ENCODE measurements at places on chromosomes 2 and 18.

GRCh38 chr2:130846686-130847375 lies 10.1 kb downstream of the ARHGEF4 start:
- no peak for DNase-seq

- no peak for DNase-seq
These were observed 180.6 kb downstream of the CLIP4 start for GRCh38 chr2:29295845-29296244.

DNA sequence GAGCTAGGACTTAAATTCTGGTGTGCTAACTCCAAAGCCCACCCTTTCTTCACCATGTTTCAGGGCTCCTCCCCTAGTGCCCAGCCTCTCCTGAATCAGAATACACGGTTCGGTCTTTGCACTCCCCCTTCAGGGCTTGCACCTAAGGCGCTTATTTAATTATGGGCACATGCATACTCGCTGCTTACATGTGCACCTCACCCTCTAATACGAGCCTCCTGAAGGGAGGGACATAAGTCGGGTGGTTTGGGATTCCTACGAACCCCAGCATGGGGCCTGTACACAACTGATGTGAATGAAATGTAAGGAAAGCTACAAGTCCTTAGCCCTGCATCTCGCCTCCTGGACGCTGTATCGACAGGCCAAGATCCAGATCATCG lies 435 bp downstream of the IFT172 start:
- DNase-seq, result no peak

DNA sequence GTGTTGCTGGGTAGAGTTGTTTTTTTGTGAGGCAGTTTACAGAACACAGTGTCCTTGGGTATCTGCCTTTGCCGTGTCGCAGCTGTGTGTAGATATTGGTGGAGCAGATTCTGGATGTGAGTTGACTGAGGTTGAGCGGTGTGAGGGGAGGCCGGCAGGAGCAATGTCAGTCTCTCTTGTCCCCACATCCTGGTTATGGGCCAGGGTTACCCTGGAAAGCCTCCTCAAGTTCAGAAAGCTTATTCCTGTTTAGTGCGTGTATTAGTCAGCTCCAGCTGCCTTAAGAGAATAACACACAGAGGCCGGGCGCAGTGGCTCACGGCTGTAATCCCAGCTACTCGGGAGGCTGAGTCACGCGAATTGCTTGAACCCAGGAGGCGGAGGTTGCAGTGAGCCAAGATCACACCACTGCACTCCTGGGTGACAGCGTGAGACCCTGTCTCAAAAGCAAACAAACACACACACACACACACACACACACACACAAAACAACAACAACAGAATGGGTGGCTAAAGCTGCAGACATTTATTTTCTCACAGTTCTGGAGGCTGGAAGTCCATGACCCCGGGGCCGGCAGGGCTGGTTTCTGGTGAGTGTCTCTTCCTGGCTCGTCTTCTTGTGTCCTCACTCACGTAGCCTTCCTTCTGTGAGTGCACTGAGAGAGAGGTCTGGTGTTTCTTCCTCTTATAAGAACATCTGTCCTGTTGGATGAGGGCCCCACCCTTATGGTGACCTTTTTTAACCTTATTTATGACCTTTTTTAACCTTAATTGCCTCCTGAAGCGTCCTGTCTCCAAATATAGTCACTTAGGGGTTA lies 5.1 kb downstream of the NCK2 start:
- no peak for DNase-seq

GRCh38 chr2:10382354-10383061 lies 65.6 kb downstream of the ODC1 start:
- DNase-seq, result no peak

- DNase-seq, result no peak
These were observed 3.3 kb downstream of the KLHL30 start for GRCh38 chr2:238141541-238142318.

DNA sequence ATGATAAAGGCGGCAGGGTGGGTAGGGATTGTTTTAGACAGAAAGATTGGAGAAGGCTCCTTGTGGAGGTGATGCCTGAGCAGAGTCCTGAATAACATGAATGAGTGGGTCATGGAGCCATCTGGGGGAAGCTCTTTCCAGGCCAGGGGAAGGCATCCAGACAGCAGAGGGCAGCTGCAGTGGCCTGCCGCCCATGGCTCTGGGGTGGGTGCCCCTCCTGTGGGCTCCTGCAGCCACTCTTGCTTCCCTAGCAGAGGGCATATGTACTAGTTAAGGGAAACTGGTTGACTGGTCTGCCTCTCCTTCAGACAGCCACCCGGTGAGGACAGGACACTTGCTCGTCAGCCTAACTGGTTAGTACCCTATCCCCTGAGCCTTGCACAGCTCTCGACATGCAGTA lies 46.5 kb upstream of the SLC1A4 start:
- no peak for DNase-seq

DNA sequence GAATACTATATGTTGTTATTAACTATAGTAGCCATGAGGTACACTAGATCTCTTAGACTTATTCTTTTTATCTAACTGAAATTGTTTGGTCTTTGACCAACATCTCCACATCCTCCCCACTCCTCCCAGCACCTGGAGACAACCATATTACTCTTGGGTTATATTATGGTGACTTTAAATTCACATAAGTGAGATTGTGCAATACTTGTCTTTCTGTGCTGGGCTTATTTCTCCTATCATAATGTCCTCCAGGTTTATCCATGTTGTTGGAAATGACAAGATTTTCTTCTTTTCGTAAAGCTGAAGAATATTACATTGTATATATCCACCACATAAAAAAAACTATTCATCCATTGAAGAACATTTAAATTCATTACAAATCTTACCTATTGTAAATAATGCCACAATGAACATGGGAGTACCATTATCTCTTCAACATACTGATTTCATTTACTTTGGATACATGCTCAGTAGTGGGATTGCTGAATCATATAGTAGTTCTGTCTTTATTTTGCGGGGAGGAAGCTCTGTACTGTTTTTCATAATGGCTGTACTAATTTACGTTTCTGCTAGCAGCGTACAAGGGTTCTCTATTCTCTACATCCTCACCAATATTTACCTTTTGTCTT lies 159.2 kb upstream of the SCN7A start:
- no peak for DNase-seq

- no peak for DNase-seq
These were observed 2.2 kb downstream of the ELAC1 start for GRCh38 chr18:50970006-50970405.

DNA sequence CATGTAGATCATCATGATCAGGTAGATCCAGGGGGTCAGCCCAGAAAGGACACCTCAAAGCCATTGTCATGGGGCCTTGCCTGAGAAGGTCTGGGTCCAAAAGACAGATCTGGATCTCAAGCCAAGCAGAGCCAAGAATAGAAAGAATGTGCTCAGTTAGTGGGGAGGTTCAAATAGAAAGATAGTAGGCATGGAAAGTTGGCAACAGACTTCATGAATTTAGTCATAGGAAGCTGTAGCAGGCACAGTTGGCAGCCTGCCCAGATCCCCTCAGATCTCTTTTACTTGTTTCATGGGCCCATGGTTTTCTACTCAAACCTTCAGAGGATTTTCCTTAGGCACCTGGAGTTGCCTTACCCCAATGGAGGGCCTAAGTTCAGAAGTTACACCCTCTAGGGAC lies 767.0 kb downstream of the SLC4A3 start:
- no peak for DNase-seq

GRCh38 chr18:1252534-1252933 lies 347.9 kb downstream of the ADCYAP1 start:
- no peak for DNase-seq

- no peak for DNase-seq
These were observed 182.8 kb upstream of the CRIM1 start for GRCh38 chr2:36172824-36173223.

DNA sequence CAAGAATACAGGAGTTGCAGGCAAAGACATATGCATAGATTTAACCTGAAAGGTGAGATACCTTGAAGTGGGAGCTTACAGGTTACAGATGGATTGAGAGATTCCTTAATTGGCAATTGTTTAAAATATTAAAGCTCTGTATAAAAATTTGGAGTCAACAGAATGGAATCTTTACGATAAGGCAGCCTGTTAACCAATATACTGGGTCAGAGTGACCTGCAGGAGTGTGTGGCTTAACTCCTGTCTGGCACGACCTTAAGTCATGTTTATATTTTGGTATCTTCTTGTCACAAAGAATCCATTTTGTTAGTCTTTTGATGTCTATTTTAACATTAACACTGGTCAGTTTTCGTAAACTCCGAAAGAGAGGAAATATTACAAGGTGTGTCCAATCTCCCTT lies 1058.2 kb upstream of the CRIM1 start:
- DNase-seq, result no peak

DNA sequence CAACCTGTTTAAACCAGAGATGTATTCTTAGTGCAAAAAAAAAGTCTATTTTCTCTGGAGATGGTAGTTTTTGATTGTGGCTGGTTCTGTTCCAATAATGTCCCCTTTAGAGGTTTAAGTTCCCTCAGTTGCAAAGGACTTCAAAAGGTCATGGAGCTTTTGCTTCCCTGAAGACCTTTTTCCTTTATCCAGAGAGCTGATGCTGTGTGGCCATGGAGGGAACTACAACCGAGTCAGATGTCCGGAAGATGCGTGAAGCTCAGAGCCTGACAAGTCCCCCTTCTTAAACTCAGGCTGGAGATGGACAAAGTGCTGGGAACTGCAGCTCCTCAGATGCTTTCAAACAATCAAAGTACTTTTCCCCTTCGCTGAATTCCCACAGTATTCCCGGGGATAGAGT lies 176.1 kb downstream of the TMEM18 start:
- DNase-seq, result no peak

DNA sequence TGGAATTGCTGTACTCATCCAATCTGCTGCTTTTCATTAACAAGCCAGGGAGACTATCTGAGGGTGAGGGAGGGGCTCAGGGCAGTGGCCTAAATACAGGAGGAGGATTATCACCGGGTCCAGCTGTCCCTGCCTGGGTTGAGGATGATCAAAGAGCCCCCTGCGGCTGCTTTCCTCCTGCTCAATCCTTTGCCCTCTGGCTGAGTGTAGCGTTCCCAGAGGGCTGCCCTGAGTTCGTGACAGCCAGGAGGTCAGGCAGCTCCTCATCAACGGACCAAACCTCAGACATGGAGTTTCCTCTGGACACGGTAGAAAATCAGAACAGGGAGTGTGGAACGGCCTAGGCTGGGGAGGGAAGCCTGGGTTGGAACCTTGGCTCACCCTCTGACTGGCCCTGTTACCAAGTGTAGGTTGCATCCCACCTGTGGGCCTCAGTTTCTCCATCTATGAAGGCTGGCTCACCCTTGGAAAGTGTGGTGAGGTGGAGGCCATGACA lies 23.5 kb downstream of the CIB4 start:
- no peak for DNase-seq

- no peak for DNase-seq
These were observed 61.0 kb downstream of the TMEM163 start for GRCh38 chr2:134657650-134658250.

GRCh38 chr2:113309655-113310387 lies 31.1 kb upstream of the PAX8 start:
- DNase-seq, result no peak

DNA sequence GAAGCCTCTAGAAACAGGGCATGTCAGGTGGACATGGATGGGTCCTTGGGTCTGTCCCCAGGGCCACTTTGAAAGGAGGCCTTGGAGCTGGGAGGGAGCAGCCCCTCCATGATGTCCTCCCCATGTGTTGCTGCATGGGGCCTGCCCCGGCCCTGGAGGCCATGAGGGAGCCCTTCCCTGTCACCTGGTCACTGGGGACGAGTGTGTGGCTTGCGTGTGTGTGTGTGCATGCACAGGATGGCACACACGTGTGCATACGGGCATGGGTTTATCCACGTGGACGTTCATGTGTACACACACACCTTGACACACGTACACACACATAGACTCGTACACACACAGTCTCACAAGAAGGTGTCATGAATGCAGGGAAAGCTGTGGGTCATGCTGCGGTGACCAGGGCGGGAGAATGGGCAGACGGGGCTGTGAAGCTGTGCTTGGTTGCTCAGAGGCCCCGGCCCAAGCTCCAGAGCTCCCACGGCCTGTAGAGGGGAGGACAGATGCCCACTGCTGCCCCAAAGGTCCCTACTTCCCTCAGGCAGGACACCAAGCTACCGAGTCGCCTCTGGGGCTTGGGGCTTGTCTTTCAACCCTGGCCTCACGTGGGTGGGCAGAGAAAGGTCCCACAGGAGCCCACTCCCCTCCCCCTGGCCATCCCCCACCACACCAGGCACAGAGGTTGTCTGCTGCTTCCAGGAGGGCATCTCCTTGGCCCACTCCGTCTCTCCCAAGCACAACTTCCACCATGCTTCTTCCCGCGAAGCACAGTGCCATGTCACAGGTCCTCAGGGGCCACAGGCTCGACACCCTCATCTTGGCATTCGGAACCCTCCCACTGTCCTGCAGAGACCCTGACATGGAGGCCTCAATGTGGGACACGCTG lies 42.3 kb upstream of the GPC1 start:
- DNase-seq, result no peak

GRCh38 chr2:239610457-239611221 lies 209.8 kb upstream of the HDAC4 start:
- DNase-seq, result no peak

DNA sequence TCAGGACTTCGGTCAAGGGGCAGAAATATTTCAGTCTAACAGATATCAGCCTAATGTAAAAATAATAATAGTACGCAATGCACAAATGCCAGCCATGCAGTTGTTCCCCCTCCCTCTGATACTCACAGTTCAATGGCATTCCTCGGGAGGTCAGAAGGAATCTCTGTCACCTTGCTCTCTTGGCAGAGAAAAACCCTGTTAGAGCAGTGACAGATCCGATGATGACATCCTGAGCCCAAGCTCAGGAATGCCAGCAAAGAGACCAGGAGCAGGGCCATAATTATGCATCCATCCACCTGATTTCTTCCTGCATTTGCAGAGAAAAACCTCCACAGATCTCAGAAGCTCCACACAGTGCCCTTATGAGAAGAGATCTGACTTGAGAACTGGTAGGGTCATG lies at the start of gene FSHR:
FSHR (minus strand) TSS at position 376 of the 400 bp plus-strand sequence; CDS start at position 278, 98 bp downstream.
- DNase-seq, result no peak

DNA sequence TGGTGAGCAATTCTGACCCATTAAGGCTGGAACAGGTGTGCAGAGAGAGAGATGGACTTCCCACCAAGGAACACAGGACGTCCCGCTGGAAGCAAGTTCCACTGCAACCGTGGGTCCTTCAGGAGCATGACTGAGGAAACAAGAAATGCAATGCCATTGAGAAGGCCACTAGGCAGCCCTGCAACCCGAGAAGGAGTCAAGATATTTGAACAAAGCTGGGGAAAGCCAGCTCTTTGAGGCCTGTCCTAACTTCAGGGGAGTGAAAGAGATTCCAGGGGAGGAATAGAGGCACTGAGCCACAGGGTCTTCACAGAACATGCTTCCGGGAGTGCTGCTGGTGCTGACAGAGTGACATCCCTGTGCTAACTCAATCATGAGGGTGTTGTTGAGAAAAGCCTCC lies 153.8 kb upstream of the ZNF236 start:
- DNase-seq, result no peak

GRCh38 chr18:46721331-46721730 lies 35.5 kb downstream of the ST8SIA5 start:
- DNase-seq, result no peak

Data from stimulated activated CD8-positive, alpha-beta memory T cell treated with anti-CD3 and anti-CD28 coated beads, Interleukin-15, amount 100 ng/mL, for 48 hours (primary cell).